Prostate gland (tissue), 2 donors: ENCODE measurements at places on chromosomes 7 and 10. TPM values are rescaled to one million over a fixed set of nuclear protein-coding genes. Genes with fewer than 3 reads are reported as not detected.

DNA sequence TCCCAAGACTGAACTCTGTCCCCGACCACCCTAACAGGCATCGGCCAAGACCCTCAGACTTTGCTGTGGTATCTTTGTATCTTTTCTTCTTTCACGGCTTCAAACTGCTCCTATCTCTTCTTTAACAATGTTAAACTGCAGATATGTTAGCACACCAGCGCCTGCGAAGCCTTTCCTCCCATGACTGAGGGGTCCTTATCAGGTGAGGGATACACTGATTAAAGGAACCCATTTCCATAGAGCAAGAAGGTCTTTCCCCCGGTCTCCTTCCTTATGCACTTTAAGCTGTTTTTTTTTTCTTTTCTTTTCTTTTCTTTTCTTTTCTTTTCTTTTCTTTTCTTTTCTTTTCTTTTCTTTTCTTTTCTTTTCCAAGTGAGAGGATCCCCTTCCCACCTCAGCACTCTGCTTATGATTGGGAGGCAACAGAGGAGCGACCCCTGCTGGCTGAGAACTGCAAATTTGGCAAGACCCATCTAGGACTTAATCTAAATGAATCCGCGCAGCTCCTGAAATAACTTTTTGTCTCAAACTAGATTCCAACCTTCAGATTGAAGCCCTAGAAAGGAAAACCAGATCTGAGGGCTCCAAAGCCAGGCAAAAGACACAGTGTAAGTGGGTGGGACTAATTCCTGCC, 109.9 kb downstream of the ITGB8 start:
- DNase-seq = no peak
- H3K4me1 ChIP-seq = no peaks in the 10 kb centered on the region
- no peak overlapping the region for H3K27ac ChIP-seq
- H3K36me3 ChIP-seq = no peaks in the 10 kb centered on the region
- no peaks in the 10 kb centered on the region for H3K27me3 ChIP-seq

- no peaks in the 10 kb centered on the region for H3K36me3 ChIP-seq
- no peak overlapping the region for H3K4me3 ChIP-seq
- H3K27ac ChIP-seq = no peak overlapping the region
- no peaks in the 10 kb centered on the region for H3K27me3 ChIP-seq
- no peak for DNase-seq
Measured at GRCh38 chr10:9743639-9744038, 1274.0 kb upstream of the CELF2 start.

- peak overlapping the region; percentile 87 for H3K27ac ChIP-seq
- H3K4me3 ChIP-seq = no peak overlapping the region
- peak; percentile 83 for DNase-seq
- peaks cover 27% of the 10 kb centered on the region for H3K4me1 ChIP-seq
Measured at GRCh38 chr10:113959383-113959760, 84.3 kb upstream of the ADRB1 start.

DNA sequence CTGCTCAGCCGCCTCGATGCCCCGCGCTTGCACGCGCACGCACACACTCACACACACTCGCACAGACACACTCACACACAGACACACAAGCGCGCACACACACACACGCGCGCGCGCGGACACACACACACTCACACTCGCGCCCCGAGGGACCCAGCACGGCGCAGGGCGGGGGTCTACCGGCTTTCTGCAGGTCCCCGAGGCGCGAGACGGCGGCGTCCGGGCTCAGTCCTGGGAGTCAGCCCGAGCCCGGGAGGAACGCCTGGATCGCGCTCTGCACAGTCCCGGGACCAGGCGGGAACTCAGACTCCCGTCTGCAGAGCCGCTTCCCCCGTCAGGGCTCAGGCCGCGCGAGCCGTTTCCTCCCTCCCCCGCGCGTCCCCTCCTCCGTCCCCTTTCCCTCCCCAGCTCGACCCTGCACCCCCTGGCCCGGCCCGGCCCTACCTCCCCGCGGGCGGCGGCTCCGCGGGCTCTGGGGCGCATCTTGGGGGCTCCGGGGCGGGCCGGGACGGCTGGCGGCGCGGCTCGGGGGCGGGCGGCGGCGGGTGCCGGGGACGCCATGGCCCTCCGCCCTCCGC, 464 bp downstream of the DENND2A start:
- no peaks in the 10 kb centered on the region for H3K36me3 ChIP-seq
- H3K4me3 ChIP-seq = peak overlapping the region; percentile 50
- H3K27ac ChIP-seq = peak overlapping the region; percentile 78
- H3K27me3 ChIP-seq = no peaks in the 10 kb centered on the region
- DNase-seq = no peak

ARHGEF5 gene
- 29.0 TPM for total RNA-seq

GRCh38 chr7:101971457-101971856, 154.0 kb downstream of the CUX1 start:
- no peak overlapping the region for H3K27ac ChIP-seq
- H3K36me3 ChIP-seq = no peaks in the 10 kb centered on the region
- no peak overlapping the region for H3K4me3 ChIP-seq
- H3K27me3 ChIP-seq = no peaks in the 10 kb centered on the region

GRCh38 chr7:41323806-41324205, 379.1 kb downstream of the INHBA start:
- DNase-seq = no peak
- no peak overlapping the region for H3K4me3 ChIP-seq
- H3K4me1 ChIP-seq = no peaks in the 10 kb centered on the region

EPDR1 gene
- total RNA-seq = 77.8 TPM

DNA sequence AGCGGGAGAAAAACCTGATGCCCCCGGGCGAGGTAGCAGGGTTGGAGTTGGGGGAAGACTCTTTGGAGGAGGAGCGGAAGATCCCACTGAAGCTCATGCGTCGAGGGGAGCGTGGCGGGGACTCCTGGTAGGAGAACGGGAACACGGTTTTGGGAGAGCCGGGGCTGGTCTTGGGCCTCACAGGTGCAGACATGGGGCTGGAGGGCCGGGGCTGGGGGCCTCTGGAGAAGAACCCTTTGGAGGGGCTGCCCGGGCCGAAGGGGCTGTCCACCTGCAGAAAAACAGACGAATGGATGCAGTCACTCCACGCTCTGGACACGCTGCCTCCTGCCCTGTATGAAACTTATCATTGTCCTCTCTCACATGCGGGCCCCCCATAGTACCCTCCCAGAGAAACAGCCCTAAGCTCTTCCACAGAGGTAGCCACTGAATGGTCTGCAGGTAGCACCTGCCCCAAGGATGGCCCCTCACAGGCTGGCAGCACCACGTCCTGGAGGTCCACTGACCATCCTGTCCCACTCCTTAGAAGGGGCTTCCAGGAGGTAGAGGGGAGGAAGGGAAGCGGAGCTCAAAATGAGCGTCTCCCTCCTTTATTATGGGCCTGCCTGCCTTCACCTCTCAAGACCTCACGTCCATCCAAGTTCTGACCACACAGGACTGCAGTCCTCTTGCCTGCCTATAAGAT, 95.6 kb downstream of the PRKAG2 start:
- peaks cover 3% of the 10 kb centered on the region for H3K4me1 ChIP-seq
- no peak overlapping the region for H3K4me3 ChIP-seq
- H3K27me3 ChIP-seq = no peaks in the 10 kb centered on the region
- DNase-seq = no peak
- H3K27ac ChIP-seq = peak overlapping the region; percentile 21
- H3K36me3 ChIP-seq = no peaks in the 10 kb centered on the region

GRCh38 chr7:111528331-111528730, 34.0 kb downstream of the IMMP2L start:
- H3K36me3 ChIP-seq = no peaks in the 10 kb centered on the region
- H3K4me1 ChIP-seq = peaks cover 13% of the 10 kb centered on the region
- DNase-seq = no peak
- no peak overlapping the region for H3K27ac ChIP-seq

VSTM4 gene
- 6.9 TPM for total RNA-seq

GRCh38 chr7:348962-349743, 59.2 kb downstream of the FOXL3 start:
- no peaks in the 10 kb centered on the region for H3K36me3 ChIP-seq
- H3K27me3 ChIP-seq = no peaks in the 10 kb centered on the region

DNA sequence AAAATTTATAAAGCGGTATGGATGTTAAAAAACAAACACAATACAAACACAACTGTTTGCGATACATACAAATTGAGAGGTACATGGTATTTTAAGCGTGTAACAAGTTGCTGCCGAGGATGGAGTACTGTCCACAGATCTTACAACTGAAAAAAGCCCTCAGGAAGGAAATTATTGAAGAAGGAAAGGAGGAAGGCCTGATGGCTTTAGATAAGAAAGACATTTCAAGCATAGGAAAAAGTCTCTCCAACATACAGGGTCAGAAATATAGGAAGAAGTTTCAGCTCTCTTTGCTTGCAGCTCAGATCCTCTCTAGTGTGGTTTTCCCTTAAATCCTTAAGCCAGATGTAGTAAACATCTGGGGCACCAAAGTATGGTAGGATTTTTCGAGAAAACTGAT, 25.0 kb downstream of the RBM28 start:
- H3K27ac ChIP-seq = no peak overlapping the region
- DNase-seq = no peak
- no peaks in the 10 kb centered on the region for H3K27me3 ChIP-seq
- no peaks in the 10 kb centered on the region for H3K4me1 ChIP-seq
- H3K4me3 ChIP-seq = no peak overlapping the region

GRCh38 chr10:99620711-99621453, 643 bp upstream of the SLC25A28 start:
- peak; percentile 90 for DNase-seq
- H3K4me1 ChIP-seq = peaks cover 7% of the 10 kb centered on the region
- H3K27ac ChIP-seq = peak overlapping the region; percentile 97

- H3K36me3 ChIP-seq = no peaks in the 10 kb centered on the region
- H3K4me1 ChIP-seq = no peaks in the 10 kb centered on the region
- H3K27me3 ChIP-seq = no peaks in the 10 kb centered on the region
- no peak for DNase-seq
Measured at GRCh38 chr7:141288626-141289025, 214.8 kb downstream of the TMEM178B start.

DNA sequence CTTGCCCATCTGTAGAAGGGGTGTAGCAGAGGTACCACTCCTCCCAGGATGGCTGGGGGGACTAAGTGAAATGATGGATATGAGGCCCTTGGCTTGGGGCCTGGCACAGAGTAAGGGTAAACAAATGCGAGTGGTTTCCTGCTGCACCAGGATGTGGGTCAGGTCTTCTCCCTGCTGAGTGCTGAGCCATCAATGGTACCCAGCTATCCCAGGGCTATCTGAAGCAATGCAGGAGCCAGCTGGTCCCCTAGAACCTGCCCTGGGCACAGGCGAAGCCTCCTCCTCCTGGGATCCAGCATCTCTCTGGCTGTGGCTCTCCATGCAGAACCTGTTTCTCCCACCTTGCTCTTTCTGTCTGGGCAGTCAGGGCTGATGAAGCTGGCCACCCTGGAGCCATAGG, 20.9 kb upstream of the GOLGA7B start:
- no peaks in the 10 kb centered on the region for H3K27me3 ChIP-seq
- H3K36me3 ChIP-seq = no peaks in the 10 kb centered on the region
- H3K4me1 ChIP-seq = no peaks in the 10 kb centered on the region
- no peak for DNase-seq
- H3K27ac ChIP-seq = no peak overlapping the region

SEMA4G gene
- 31.0 TPM for total RNA-seq

DNA sequence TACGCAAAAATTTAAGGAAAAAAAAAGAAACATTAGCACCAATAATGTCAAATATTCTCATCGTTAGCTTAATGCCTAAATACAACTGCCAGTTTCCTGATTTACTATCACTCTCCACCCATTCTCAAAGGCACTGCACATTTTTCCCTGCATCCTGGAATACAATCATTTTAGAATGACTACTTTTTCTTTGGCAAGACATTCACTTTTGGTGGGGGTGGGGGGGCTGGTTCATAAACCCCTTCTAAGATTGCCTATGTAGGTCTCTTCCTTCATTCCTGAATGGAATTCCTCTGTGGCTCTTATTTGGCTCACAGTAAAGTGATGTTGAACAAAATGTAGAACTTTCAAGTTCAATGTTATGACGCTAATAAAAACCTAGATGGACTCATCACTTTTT, 74.3 kb downstream of the RNLS start:
- no peaks in the 10 kb centered on the region for H3K36me3 ChIP-seq
- no peaks in the 10 kb centered on the region for H3K27me3 ChIP-seq
- no peak overlapping the region for H3K4me3 ChIP-seq
- no peak for DNase-seq
- H3K27ac ChIP-seq = no peak overlapping the region
- H3K4me1 ChIP-seq = no peaks in the 10 kb centered on the region

DNA sequence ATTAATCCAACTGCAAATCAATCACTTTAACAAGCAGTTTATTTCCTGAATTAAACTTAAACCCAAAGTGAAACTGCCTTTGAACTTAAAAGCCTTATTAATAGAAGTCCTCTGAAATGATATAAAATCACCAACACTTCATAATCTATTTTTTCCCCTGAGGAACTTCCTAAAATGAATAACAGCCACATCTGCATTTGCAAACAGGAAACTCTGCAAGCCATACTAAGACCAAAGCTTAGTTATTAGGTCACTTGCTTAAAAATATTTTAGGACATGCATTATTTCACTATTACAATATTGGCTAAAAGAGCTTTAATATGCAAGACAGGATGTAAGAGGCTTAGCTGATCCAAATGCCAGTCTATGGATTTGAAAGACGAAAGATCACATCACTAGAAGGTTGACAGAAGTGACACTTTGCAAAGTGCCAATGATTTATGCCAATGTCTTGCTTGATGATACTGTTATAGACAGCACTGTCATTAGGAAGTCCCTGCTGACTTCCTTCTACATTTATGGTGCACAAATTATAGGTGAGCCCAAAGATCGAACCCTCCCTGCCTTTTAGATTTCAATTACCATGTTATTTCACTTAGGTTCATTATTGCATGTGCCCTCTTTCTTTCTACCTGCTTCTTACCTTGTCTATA, 99.9 kb upstream of the SKAP2 start:
- DNase-seq = no peak
- H3K4me1 ChIP-seq = no peaks in the 10 kb centered on the region
- H3K36me3 ChIP-seq = no peaks in the 10 kb centered on the region
- no peak overlapping the region for H3K27ac ChIP-seq
- no peaks in the 10 kb centered on the region for H3K27me3 ChIP-seq
- H3K4me3 ChIP-seq = no peak overlapping the region

UNC5B gene
- 58.4 TPM for total RNA-seq

DNA sequence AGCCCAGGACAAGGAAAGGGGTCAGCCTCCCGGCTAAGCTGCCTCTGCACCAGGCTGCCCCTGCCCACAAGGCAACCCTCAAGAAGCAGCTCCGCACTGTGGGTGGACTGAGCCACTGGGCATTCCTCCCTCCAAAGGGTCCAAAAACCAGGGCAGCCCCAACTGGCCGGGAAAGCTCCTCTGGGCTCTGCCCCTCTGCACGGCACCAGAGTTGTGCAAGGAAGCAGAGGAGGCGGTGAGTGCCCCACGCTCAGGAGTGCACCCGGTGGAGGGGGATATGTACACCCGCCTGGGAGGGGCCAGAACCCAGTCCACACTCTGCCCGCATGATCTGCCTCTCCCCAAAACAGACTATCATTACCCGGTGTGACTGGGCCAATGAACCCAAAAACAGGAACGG, 43.8 kb downstream of the PTPRN2 start:
- no peak for DNase-seq
- H3K27ac ChIP-seq = no peak overlapping the region
- no peak overlapping the region for H3K4me3 ChIP-seq

- H3K4me3 ChIP-seq = no peak overlapping the region
- no peak overlapping the region for H3K27ac ChIP-seq
- no peaks in the 10 kb centered on the region for H3K36me3 ChIP-seq
- H3K27me3 ChIP-seq = no peaks in the 10 kb centered on the region
- no peak for DNase-seq
Measured at GRCh38 chr10:126278851-126279250, 109.4 kb downstream of the ADAM12 start.
